Hindlimb muscle (tissue), 1 donor: ENCODE measurements at places on chromosomes 12 and 14. TPM values are rescaled to one million over a fixed set of nuclear protein-coding genes. Genes with fewer than 3 reads are reported as not detected.
A peak's percentile ranks its signal among the peaks of the same experiment; 100 is the strongest.

DNA sequence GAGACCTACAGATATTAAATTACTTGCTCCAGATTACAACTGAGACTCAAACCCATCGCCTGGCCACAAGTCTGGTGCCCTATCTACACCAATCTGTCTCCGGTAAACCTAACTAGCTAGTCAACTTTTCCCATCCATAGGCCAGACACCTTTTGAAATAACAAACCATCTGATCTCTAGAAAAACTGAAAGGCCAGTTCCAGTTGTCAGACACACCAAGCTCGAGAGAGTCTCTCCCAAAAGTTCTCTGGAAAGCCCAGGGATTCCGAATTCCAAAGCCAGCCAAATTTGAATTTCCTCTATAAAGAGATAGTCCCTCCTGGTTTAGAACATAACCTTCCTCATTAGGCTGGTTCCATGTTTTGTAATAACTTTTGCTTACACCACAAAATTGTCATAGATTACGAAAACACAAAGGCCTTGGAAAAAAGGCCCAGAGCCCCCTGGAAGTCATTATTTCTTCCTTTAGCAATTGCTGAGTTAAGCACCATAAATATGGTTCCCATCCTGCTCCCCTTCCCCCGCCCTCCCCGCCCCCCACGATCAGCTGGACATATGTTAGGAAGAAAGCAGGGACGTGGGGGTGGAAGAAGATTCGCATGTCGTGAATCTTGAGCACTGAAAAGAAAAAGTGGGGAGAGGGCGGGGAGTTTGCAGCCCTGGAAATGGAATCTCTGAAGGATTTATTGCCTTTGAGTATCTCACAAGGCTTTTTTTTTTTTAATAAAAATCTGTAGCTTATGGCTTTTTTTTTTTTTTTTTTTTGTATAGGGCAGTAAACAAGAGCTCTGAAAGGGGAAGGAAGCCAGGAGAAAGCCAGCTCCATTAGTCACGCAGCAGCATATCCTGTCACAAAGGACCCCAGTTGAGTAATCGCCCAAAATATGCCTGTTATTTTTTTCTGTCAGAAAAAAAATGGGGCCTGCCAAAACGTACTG, 110.4 kb downstream of the ZFP36L1 start:
- peak; percentile 74 for DNase-seq

PROX2 gene
- 0.71 TPM for polyA plus RNA-seq

GRCh38 chr14:23415821-23416778, 8.0 kb upstream of the MYH6 start:
- DNase-seq: no peak

DNA sequence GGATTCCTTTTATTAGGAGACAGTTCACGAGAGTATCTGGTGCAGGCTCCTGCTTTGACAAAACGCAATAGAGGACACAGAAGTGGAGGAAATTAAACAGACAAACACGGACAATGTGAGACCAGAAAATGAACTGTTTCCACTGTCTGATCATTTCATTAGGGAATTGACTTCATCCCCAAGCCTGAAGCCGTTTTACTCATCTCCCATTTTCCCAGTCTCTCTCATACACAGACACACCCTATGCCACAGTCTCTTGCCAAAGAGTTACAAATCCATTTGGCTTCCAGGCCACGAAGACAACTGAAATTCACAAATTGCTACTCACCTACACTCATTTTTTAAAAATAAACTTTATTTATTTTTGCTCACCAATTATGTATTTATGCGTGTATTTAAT, 1087.8 kb upstream of the TMEM132C start:
- DNase-seq: no peak

SLC8A3 gene
- polyA plus RNA-seq: 5.8 TPM

GRCh38 chr12:107761502-107761904, 566 bp upstream of the PRDM4 start:
- DNase-seq: no peak

- peak; percentile 8 for DNase-seq
Observed at GRCh38 chr12:32586390-32586789, 92.7 kb upstream of the DNM1L start.

DNA sequence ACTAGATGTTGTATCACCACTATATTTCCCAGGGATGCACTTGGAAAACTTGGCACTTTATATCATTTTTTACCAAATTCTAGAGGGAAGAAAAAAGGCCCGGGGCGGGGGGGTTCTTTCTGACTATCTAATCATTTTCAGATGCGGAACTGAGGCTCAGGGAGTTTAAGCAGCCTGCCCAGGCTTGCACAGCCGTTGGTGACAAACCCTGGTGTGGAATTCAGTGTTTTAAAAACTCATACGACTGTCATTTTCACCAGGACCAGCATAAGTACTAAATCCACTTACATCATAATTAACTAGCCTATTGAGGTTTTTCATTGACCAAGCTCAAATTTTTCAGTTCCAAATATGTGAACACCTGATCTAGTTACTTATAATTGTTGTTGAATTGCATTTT, 181.0 kb downstream of the IPO8 start:
- DNase-seq: no peak

PARP2 gene
- polyA plus RNA-seq: 35.5 TPM

DHRS7 gene
- 93.9 TPM for polyA plus RNA-seq

FAM186B gene
- 2.7 TPM for polyA plus RNA-seq

DNA sequence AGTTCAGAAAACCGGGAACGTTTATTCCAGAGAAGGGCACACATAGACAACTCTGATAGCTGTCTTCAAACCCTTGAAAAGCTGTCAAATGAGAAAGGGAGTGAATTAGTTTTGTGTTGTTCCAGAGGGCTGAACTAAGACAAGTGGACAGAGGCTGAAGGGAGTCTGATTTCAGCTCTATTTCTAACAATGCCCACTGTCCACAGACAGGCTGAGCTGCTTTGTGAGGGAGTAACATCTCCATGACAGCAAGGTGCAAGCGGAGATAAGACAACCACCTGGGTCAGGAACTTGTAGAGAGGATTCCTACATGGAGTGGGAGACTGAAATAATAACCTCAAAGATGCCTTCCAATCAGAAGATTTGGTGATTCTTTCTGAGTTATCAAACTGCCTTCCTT, 25.6 kb upstream of the PARP11 start:
- DNase-seq: no peak

DNA sequence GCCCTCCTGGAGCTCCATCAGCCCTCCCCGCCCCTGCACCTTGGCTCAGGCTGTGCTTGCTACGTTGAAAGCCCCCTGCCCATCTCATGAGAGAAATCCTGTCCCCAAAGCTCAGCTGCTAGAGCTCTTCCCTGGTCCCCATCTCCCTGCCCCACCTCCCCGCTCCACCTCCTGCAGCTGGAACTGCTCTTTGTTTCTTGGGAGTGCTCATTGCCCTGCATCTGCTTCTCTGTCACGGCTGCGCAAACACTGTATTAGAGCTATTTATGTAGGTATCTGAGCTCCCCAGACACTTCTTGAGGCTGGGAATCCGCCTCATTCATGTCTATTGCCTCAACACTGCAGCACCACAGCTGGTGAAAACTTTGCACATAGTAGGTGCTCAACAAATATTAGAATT, 32.8 kb upstream of the PRIMA1 start:
- DNase-seq: no peak

DNA sequence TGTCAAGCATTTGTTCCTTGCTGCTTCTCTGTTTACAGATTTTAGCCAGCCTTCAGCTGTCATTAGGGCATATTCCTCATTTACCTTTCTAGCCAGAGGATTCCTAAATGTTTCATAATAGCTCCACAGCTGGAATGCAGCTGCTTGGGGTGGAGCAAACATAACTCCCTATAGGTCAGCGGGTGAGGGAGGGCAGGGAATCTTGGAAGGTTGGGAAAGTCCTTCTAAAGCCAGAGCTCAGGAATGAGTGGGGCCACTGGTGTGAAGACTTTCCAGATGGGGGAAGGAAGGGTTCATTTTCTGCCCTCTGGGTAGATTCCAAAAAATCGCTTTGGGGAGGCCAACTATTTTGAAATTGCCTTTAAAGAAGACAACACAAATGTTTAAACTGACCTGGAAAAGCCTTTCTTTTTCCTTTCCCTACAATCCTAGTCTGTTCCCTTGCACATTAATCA, 16.3 kb upstream of the IRF2BPL start:
- DNase-seq: no peak

GRCh38 chr12:18430425-18431048, 169.2 kb downstream of the PIK3C2G start:
- no peak for DNase-seq

PIANP gene
- polyA plus RNA-seq: 2.4 TPM

GRCh38 chr12:39426636-39427240, 16.2 kb downstream of the KIF21A start:
- no peak for DNase-seq

TAS2R31 gene
- polyA plus RNA-seq: 0.90 TPM

DNA sequence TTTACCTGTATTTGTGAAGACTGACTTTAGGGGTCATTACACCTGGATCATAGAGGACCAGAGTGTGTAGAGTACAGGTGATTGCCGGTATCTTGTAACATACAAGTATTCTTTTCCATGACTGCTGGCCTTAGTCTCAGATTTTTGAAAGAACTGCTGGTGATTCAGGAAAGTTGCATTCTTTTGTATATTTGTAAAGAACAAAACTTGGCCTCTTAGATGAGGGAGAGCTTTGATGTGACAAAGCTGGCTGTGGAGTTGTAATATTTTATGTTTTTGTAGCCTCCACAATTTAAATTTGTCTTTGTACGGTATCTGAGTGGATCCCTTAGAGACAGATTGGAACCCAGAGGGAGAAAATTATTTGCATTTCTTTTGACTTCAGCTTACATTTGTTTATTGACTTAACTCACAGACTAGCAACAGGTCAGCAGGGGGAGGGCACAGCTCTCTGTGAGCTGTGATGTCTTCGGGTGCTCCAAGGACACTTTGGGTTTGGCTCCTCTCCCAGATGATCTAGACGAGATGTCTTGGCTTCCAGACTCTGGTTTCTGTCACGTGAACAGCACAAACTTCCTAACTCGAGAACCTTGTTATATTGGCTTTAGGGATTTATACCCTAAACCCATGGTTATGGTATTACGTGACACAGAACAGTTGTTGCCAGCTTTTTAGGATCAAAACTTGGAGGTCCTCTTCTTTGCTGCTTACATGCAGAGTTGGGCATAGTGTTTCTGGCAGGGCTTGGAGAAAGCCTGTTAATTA, 65.9 kb downstream of the DAAM1 start:
- DNase-seq: peak; percentile 75

RD3L gene
- not detected for polyA plus RNA-seq

GRCh38 chr12:106195621-106196027, 52.2 kb downstream of the CKAP4 start:
- DNase-seq: no peak

- DNase-seq: no peak
Observed at GRCh38 chr14:99728981-99729451, 44.9 kb downstream of the CYP46A1 start.

KCNH3 gene
- 2.0 TPM for polyA plus RNA-seq

DNA sequence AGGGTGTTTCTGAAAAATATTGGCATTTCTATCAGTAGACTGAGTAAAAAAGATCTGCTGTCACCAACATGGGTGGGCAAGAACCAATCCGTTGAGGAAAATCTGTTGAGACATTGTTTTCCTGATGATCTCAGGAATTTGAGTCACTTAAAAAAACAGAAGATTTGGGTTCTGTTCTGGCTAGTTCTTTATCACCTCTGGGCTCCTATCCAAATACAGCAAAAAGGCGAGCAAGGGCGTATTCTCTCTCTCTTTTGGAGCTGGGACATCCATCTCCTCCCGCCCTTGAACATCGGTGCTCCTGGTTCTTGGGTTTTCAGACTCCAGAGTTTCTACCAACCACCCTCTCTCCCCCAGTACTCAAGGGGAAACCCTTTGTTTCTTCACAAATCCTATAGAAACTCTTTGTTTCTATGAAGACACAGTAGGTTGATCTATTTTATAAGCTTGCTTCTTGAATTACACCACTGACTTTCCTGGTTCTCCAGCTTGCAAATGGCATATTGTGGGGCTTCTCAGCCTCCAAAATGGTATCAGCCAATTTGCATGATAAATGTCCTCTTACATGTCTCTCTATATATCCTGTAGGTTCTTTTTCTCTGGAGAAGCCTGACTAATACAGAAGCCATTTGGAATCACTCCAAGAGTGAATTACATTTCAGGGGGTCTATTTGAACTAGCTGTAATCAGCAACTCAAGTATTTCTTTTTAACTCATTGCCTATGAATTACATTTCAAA, 263.9 kb upstream of the TMTC1 start:
- DNase-seq: no peak

- no peak for DNase-seq
Observed at GRCh38 chr14:20489093-20489994, 16.0 kb upstream of the RNASE10 start.

DNA sequence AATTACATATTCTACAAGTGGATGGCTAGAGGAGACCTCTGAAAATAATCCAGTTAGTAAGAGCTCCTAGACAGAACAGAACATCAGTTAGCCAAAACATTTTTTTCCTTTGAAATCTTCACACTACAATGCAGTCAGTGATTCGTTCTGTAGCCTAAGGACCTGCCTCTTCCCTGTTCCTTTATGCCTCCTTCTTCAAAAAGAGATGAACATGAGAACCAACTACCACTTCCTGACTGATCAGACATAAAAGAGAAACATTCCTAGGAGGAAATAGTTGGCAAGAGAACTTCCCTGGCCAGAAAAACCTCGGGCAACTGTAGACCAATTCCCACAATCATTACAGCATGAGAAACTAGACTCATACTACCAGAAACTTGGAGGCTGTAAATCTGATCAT, 29.4 kb downstream of the ITPR2 start:
- DNase-seq: no peak
